ENCODE measurements at places on chromosomes 4 and X.

DNA sequence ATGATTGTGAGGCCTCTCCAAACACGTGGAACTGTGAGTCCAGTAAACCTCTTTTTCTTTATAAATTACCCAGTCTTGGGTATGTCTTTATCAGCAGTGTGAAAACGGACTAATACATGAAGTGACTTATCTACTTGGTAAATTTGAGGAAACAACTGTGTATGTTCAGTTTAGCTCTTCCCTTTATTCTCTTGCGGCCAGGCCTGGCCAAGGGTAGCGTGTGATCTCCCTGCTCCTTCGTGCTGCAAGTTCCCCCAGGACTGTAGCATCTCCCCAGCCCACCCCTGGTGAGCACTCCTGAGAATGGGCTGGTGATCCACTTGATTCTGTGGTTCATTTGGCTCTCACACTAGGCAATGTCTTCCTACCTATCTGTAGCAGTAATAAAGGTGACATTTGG is 53.2 kb upstream of the CHRNA9 start:
- no peak for DNase-seq

- DNase-seq = no peak
These were observed 160.6 kb upstream of the GATB start for GRCh38 chr4:151921386-151921785.

- DNase-seq = no peak
These were observed 200.3 kb downstream of the MID1 start for GRCh38 chrX:10420134-10420533.

GRCh38 chr4:7194251-7195140 is 2.2 kb downstream of the SORCS2 start:
- peak; percentile 41 for DNase-seq

GRCh38 chr4:83855044-83855443 is 319.1 kb downstream of the GPAT3 start:
- no peak for DNase-seq

GRCh38 chr4:78683352-78683751 is 92.8 kb upstream of the BMP2K start:
- DNase-seq = no peak

DNA sequence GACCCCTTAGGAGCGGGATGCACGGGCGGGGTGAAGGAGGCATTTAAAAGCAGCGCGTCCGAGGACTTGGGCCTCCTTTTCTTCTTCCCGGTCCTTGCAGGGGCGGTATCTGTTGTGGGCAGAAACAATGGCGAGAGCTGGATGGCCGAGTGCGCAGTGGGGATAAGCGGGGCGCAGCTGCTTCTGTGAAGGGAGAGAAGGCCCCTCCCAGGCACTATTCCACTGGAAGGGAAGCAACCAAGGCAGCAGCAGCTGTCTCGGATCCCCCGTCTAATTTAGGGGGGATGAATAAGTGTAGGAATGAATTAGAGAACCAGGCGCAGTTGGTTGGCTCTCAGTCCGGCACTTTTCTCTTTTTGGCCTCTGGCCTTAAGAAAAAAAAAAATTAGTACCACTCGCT is 995 bp downstream of the SMARCA5 start:
- DNase-seq = peak; percentile 73

DNA sequence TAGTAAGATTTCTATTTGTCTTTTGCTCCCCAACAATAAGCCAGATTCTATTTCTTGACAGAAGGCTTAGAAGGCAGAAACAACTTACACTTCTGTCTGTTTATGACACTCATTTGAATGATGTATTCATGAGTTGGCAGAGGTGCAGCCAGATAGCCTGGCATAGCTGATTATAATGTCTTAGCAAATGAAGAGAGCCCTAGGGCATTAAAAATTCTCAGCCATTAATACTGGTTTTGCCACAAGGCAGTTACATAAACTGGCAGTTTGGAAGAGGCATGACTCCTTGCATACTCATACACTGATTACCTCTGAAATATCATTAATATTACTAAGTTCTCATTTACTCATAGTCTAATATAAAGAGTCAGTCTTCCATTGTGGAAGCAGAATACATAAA is 728.5 kb upstream of the NDST4 start:
- DNase-seq = no peak

- DNase-seq = no peak
These were observed 202.7 kb upstream of the KLF3 start for GRCh38 chr4:38461342-38461741.

GRCh38 chr4:80070880-80071603 is 2.0 kb downstream of the ANTXR2 start:
- DNase-seq = no peak
